ENCODE measurements at places on chromosomes 11 and 22.

- no peak for DNase-seq
Measured at GRCh38 chr11:33582636-33583325, 117.8 kb downstream of the C11orf91 start.

- no peak for DNase-seq
Measured at GRCh38 chr11:57269571-57270021, 32.5 kb upstream of the APLNR start.

GRCh38 chr22:23415490-23415851 is 164.6 kb downstream of the IGLL1 start:
- DNase-seq: no peak

- no peak for DNase-seq
Measured at GRCh38 chr11:65429724-65430405, 7.3 kb downstream of the NEAT1 start.

GRCh38 chr11:120660024-120660565 is 148.5 kb downstream of the GRIK4 start:
- no peak for DNase-seq

DNA sequence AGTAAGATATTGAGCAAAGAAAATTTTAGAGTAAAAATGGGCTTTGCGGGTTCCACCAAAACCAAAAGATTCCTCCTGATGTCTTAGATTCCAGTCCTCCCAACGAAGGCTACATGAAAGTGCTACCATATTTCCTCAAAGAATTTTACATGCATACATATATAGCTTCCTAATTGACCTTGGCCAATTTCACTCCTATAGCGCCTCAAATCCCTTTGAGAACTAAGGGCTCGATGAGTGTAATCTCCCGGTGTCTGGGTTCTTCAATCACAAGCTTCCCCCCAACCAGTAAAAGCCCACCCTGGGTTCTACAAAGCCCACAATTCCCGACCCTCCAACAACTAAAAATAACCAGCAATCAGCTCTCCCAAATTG is 1.2 kb downstream of the SIK3 start:
- no peak for DNase-seq

DNA sequence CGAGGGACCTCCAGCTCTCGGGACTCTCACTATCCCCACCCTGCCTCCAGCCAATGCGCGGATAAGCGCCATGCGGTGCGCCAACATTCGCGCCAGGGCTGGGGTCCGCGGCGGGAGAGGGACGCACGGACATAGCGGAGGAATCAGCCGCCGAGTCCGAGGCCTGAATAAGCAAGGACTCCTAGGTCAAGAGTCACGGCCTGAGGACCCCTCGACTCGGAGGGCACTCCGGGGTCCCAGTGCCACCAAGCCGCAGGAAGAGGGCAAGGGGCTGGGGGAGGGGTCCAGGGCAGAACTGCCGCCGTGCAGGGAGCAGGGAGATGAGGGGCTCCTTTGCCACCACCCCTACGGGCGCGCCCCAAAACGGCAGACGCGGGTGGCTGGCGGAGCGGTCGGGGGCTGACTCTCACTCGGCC is 552 bp downstream of the DSCAML1 start:
- DNase-seq: no peak

- DNase-seq: no peak
Measured at GRCh38 chr22:40484906-40485669, 114.7 kb downstream of the SGSM3 start.

DNA sequence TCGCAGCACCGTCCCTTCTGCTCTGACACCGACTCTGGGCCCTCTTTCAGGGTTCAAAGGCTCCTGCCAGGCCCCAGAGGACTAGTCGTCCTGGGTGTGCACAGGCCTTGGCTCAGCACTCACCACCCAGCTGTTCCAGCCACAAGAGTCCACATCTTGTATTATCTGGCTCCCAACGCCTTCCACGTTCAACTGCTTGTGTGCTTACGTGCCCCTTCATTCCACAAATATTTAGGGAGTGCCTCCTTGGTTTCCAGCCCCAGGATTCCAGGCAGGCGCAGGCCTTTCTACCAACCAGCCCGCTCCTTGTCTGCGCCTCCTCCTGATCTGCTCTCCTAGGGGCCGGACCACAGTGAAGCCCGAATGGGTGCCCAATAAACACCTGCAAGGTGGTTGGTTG is 70.9 kb downstream of the SCUBE1 start:
- no peak for DNase-seq

DNA sequence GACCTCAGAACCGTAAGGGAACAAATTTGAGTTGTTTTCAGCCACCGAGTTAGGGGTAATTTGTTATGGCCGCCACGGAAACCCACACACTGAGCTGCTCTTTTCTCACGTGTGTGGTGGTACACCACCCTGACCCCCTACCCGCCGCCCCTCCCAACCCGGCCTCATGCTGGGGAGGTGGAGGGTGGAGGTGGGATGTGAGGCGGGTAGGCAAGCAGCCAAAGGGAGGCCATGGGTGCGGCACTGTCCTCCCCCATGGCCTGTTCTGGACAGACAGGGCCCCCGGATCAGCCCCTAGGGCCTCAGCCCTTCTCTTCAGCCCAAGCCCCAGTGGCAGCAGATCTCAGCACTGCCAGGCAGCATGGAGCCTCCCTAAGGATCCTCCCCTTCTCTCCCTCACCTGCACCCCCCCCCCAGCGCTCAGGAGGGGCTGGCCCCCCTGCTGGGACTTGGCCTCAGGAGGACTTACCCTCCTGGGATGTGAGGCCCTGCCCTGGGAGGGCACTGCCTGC is 7.9 kb downstream of the PRR5 start:
- no peak for DNase-seq
